Bronchial epithelial cell (primary cell): ENCODE measurements at places on chromosomes 12 and 14. TPM values are rescaled to one million over a fixed set of nuclear protein-coding genes. Genes with fewer than 3 reads are reported as not detected.

DNA sequence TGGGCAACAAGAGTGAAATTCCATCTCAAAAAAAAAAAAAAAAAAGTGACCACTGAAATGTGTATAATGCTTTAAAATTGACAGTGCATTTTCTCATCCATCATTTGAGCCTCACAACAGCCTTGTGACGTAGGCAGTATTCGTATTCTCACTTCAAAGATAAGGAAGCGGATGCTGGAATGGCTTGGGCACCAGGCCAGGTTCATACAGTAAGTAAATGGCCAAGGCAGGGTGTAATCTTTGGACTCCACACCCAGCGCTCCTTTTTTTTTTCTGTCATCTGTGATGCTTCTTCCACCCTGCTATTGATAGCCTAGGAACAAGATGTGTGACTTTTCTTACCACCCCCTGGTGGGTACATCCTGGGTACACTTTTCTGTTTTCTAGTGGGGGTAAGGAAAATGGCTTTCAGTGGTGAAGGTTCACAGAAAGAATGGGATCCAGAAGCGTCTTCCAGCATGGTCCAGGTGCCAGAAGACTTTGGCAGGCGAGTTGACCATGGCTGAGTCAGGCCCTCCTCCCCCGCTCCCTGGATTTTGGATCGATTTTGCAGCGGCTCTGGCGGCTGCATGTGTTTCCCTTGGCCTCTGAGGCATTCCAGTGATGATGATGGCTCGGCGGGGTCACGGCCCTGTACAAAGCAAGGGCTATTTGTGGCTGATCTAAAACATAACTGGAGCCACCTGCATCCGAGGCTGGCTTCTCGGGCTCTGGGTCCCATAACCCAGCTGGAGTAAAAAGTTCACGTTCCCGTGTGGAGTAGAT is 110.6 kb downstream of the CACNA1C start:
- DNase-seq: no peak

Gene MFAP5
- 6.6 and 9.0 TPM in 2 replicates for total RNA-seq

Gene FOXG1
- total RNA-seq: not detected in 2 replicates

DNA sequence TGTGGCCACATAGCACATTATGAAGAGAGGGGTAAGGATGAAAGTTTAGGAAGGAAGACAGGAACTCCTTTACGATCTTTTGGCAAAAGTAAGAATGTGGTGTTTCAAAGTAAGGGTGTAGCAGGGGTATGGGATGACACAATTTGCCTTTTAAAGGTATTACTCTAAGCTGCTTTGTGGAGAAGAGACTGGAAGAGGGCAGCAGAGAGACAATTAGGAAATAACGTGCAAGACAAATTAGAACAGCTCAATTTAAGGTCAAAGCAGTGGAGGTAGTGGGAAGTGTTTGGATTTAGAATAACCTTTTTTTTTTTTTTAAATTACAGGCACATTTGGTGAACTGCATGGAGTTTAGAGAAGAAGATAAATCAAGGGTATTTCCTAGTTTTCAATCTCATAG is 342.6 kb downstream of the NOVA1 start:
- DNase-seq: peak; percentile 61

GRCh38 chr12:95809000-95809680 is 18.6 kb upstream of the NTN4 start:
- DNase-seq: no peak

DNA sequence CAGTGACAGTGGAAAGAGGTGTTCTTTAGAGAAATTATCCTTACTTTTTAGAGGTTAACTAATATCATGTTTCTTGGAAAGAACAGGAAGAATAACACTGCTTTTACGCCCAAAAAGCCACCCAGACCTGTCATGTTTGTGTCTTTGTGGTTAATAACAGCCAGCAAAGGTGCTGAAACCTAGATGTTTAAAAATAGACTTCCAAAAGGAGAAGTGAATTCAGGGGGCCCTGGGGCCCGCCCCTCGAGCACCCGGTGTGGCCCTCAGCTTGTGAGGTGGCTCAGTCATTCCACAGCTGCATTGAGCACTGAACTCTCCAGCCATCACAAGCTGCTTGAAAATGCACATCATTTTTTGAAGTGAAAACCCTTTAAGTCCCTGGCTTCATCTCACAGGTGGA is 20.8 kb upstream of the AMN start:
- DNase-seq: no peak

Gene APOF
- total RNA-seq: not detected in 2 replicates

DNA sequence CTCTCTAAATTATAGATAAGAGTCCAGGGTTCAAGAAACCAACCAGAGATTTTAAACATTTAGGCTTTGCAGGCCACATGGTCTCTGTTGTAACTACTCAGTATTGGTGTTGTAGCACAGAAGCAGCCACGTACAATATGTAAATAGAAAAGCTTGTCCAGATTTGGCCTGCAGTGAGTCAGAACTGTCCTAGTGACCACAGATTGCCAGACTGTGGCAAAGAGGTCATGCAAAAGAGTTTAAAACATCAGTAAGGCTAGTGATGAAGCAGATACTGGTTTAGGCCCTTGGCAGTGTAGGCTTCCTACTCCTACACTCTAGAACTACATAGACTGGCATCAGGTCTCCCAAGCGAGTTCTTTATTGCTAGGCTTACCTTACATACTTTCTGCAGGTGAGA is 117.6 kb upstream of the GARIN6 start:
- no peak for DNase-seq

Gene ATF7IP
- 13.1 and 22.4 TPM in 2 replicates for total RNA-seq

GRCh38 chr14:87837296-87837695 is 155.7 kb downstream of the GALC start:
- no peak for DNase-seq

GRCh38 chr12:54460317-54460923 is 13.0 kb downstream of the GTSF1 start:
- DNase-seq: no peak

- DNase-seq: no peak
Observed at GRCh38 chr14:95464103-95464502, 52.3 kb downstream of the SYNE3 start.

Gene ASPG
- 0.53 and 6.9 TPM in 2 replicates for total RNA-seq

DNA sequence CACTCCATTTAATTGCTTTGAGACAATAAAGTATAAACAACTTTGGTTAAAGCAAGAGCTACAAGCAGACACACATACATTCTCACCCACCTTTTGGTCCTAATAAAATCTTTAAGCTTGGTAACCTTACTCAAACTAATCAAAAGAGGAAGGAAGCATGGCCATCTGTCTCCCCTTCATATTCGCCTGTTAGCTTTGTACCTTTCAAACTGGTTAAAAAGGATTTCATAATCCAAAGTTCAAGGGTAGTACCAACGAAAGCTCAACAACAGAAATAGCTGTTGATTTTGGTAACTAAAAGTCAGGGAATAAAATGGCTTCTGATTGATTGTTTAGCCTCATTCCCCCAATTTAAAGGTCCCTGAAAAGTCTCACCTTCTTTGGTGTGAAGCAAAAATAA is 456.9 kb downstream of the BCAT1 start:
- DNase-seq: no peak

- DNase-seq: no peak
Observed at GRCh38 chr12:27212861-27213260, 31.2 kb upstream of the STK38L start.

Gene TEAD4
- total RNA-seq: 2.0 and 4.2 TPM in 2 replicates

Gene ATP5MC2
- 91.7 and 121 TPM in 2 replicates for total RNA-seq

DNA sequence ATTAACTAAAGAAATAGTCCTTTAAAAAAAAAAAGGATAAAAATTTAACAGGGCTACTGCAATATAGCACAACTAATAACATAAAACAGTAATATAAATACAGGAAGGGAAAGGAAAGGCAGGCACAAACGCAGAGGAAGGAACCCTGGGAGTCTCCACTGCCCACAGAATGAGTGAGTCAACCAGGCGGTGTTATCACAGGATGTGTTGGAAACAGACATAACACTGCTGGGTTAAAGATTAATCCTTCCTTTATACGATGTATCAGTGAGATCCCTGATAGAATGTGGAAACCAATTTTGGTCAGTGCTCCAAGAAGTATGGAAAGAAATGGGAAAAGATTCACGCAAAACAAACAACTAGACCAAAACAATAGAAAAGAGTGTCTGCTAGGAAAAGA is 47.9 kb downstream of the FGD6 start:
- peak; percentile 82 for DNase-seq

Gene CD4
- not detected in 2 replicates for total RNA-seq

DNA sequence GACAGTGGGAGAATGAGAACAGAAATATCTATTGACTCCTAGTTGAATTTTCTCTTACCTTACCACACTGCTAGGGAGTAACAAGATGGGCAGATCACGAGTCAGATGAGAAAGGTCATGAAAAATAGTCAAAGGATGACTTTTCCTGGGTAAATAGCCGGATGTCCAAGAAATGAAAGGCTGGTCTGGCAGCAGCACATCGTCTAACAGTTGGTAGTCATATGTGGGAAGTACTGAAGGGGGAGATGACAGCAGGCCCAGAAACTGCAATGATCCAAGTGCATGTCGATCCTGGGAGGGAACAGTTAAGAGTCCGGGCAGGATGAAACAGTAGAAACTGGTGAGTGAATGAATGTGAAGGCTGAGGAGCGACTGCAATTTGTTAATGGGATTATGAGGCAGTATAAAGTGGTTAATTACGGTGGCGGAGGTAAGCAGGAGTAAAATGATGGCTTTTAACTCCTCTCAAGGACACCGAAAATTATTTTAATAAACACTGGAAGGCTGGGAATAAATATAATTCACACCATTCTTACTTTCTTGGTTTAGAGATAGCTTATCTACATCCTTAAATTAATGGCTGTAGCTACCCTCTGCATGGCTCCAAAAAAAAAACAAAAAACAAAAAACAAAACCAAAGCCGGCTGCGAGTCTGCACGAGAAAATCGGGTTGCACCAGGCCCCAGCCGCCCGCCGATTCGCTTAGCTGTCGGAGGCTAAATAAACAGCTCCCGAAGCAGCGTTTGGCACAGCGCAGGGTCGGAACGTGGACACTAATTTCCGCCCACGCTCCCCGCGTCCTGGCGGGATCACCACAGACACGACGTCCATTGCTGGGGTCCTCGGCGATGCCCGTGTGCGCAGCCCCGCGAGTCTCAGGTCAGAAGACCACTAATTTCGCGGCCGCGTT is 1.0 kb upstream of the ERC1 start:
- peak; percentile 52 for DNase-seq

Gene ADAM21
- total RNA-seq: under 0.01 and 0.13 TPM in 2 replicates

Gene KRT79
- total RNA-seq: under 0.01 and 0.26 TPM in 2 replicates

- DNase-seq: no peak
Observed at GRCh38 chr12:13834241-13834640, 147.2 kb downstream of the GRIN2B start.

Gene TESPA1
- not detected in 2 replicates for total RNA-seq

DNA sequence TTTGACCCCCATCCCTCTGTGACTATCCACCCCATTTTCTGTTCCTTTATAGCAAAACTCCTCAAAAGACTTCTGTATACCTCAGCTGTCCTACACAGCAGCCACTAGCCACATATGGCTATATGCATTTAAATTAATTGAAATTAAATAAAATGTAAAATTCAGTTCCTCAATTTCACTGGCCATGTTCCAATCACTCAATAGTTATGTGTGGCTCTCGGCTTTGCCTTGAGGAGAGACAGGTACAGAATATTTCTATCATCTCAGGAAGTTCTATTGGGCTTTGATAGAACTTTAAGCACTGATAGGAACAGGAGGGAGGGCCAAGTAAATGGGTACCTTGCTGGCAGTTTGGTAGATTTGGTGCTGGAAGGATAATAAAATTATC is 280.3 kb upstream of the AMIGO2 start:
- no peak for DNase-seq

Gene SMIM41
- 0.13 and 0.26 TPM in 2 replicates for total RNA-seq

DNA sequence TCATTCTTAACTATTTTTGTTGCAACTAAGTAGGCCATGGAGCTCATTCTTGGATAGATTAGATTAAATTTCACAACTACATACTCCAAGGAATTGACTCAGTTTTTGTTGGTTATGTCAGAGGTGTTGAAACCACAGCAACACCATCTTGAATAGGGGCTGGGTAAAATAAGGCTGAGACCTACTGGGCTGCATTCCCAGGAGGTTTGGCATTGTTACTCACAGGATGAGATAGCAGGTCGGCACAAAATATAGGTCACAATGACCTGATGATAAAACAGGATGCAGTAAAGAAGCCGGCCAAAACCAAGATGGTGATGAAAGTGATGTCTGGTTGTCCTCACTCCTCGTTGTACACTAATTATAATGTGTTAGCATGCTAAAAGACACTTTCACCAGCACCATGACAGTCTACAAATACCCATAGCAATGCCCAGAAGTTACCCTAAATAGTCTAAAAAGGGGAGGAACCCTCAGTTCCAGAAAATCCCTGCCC is 20.9 kb downstream of the DMAC2L start:
- peak; percentile 95 for DNase-seq

Gene TGFB3
- total RNA-seq: 1.3 and 1.5 TPM in 2 replicates

DNA sequence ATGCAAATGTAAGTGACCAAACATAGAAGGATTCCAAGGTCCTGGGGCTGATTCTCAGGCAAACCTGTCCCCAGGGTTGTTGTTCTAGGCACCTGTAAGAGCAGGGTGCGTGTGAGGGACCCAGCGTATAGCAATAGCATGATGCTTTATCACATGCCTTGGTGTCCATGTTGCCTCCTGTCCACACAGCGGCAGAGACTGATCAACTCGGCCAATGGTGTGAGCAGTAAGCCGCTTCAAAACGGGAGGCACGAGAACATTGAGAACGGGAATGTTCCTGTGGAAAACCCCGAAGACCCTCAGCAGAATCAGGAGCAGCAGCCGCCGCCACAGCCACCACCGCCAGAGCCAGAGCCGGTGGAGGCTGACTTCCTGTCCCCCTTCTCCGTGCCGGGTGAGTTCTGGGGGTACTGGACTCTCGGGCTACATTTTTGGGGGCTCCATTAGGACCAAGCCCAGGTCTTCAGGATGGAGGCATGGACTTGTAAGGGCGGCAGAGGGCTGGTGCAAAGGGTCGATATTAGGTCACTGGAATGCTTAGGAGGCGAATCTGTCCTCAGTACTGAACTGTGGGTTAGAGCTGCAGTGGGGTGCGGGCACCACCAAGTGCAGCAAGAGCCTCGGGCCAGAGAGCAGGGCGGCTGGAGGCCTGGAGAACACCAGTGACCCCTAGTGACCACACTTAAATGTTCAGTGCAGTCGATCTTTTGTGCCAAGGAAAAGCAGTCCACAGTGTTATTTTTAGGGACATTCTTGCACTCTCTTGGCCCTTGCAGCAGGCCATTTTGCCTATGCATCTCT is 57.2 kb upstream of the RIN3 start:
- DNase-seq: peak; percentile 29

DNA sequence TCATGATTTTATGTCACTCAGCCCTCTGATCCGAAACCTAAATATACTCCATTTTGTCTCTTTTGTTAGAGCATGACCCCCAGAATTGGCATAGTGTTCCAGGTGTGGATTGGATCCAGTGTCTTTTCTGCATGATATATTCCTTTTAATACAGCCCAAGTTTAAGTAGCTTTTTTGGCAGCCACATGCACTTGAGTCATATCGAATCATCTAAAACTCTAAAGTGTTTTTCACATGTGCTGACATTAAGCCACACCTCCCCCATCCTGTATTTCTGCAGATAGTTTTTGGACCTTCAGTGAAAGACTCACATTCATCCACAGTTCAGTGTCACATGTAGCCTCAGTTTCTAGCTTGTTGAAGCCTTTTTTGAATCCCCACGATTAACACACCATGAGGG is 30.6 kb downstream of the BORCS5 start:
- DNase-seq: peak; percentile 71
